Kidney capillary endothelial cell (primary cell): ENCODE measurements at places on chromosomes 13 and 19.
A peak's percentile ranks its signal among the peaks of the same experiment; 100 is the strongest.

DNA sequence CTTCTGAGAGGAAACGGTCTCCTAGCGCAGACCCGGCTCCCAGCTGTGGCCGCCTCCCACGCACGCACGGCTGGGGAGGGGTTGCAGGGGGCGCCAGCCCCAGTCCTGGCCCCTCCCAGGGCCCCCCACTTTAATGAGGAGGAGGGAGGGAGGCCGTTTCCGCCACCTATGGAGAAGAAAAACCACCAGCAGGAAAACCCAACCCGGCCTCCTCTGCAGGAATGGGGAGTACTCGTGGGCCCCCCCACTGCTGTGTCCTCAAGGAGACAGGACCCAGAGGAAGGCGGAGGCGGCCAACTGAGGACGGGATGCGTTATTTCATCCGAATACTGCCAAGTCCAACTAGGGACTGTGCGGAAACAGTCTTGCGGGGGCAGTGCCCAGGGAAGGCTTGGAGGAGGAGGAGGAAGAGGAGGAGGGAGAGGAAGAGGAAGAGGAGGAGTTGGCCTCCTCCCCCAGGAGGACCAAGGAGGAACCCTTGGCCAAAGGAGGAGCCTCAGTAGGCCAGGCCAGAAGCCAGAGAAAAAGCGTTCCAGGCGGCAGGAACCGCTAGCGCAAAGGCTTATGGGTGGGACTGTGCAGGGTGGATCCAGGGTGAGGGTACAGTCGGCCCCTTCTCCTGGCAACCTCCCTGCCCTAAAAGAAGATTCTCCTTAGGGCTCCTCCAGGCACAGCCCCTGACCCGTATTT, 3.9 kb upstream of the SSBP4 start:
- DNase-seq, result no peak

DNA sequence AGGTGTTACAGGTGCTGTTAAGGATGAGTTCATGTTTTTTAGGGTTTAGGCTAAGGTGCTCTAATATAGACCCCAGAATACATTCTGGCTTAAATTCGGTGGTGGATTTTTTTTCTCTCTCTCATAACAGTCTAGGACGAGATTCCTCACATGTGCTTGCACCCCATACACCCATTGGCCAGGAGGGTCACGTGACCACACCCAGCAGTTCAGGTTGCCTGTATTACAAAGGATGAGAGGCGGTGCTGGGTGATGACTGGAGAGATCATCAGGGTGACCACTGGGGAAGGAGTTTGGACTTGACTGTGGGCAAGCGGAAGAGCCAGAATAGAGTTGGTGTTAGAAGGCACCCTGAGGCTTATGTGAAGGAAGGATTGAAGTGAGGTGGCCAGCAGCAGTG, 27.7 kb downstream of the PPP2R1A start:
- DNase-seq, result no peak

DNA sequence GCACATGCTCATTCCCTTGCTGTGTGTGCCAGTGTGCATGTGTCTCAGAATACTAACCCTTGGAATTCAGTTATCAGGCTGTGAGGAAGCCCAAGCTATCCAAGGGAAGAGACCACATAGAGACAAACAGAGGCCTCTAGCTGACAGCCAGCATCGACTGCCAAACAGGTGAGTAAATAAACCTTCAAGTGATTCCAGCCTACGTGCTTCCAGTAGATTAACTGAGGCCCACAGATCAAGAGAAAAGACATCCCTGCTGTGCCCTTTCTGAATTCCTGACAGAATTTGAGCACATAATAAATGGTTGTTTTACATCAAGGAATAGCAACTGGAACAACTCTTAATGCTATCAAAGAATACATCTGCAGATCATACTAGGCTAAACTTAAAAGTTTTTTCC, 17.5 kb downstream of the ZC3H13 start:
- DNase-seq, result no peak

GRCh38 chr13:25727810-25728209, 324.0 kb downstream of the SHISA2 start:
- DNase-seq, result no peak

DNA sequence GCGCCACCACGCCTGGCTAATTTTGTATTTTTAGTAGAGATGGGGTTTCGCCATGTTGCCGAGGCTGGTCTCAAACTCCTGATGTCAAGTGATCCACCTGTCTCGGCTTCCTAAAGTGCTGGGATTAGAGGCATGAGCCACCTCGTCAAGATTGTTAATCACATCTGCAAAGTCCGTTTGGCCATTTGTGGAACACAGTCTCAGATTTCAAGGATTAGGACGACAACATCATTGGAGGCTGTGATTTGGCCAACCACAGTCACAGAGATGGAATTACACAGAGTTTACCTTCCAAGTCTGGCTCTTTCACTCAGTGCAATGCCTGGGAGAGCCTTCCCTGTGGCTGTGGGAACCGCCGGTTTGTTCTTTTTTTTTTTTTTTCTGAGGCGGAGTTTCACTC, 17.8 kb downstream of the SULT2B1 start:
- no peak for DNase-seq

DNA sequence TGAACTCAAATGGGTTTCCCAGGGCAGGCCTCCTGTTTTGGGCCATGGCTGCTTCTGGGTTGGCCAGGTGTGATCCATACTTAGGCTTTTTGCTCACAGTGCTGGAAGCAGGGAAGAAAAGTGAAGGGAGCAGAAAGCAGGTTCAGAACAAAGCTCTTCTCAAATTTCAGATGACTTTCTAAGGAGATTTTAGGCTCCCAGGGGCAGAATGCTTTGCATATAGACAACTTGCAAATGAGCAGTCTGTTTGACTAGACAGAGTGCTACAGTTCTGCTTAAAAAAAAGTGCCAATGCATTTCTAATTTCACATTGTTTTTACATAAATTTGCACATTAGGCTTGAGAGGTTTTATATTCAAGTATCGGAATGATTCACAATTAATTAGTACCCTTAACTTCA, 2.6 kb upstream of the SLC10A2 start:
- no peak for DNase-seq

DNA sequence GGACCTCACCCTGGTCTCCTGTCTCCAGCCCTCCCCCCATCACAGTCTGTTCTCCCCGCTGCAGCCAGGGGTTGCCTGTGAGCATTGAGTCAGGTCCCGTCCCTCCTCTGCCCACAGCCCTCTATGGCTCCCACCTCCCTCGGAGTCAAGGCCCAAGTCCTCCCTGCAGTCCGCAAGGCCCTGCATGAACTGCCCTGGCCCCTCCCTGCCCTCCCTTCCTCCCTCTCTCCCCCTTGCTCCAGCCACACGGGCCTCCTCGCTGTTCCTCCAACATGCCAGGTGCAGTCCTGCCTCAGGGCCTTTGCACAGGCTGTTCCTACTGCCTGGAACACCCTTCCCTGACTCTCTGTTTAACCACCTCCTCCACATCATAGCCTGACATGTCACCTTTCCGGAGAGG, 2.8 kb downstream of the TINCR start:
- DNase-seq, result no peak

- no peak for DNase-seq
These were observed 33.9 kb upstream of the MBNL2 start for GRCh38 chr13:97188207-97188606.

GRCh38 chr19:56942756-56943155, 102.2 kb upstream of the PEG3 start:
- no peak for DNase-seq

GRCh38 chr19:15615526-15615925, 508 bp downstream of the CYP4F8 start:
- no peak for DNase-seq

DNA sequence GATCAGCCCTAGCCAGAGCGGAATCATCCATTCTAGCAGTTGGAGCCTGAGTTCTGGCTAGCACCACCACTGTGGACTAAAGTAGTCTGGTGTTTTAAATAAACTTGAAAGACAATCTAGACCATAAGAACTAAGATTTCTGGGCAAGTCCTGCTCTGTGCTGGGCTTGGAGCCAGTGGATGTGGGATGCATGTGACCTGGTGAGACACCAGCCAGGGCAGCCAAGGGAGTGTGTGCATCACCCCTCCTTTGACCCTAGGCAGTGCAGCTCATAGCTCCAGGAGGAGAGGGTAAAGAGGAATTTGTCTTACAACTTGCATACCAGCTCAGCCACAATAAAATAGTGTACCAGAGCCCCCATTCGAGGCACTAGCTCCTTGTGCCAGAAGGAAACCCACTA, 21.0 kb downstream of the ITGBL1 start:
- no peak for DNase-seq

- DNase-seq, result no peak
These were observed 3.8 kb downstream of the CDX2 start for GRCh38 chr13:27965343-27965739.

GRCh38 chr13:85286081-85286480, 513.1 kb downstream of the SLITRK6 start:
- no peak for DNase-seq

GRCh38 chr13:38167164-38167822, 182.4 kb upstream of the UFM1 start:
- no peak for DNase-seq

- DNase-seq, result no peak
These were observed 1381.9 kb downstream of the EFNB2 start for GRCh38 chr13:105153611-105154010.

- no peak for DNase-seq
These were observed 1589.9 kb downstream of the SLITRK1 start for GRCh38 chr13:82292334-82292733.

- no peak for DNase-seq
These were observed 1.8 kb upstream of the KLK14 start for GRCh38 chr19:51084505-51084904.

- DNase-seq, result no peak
These were observed 29.4 kb downstream of the NLRP2 start for GRCh38 chr19:54995561-54995960.

GRCh38 chr13:72296246-72296645, 429.2 kb upstream of the DACH1 start:
- DNase-seq, result no peak

DNA sequence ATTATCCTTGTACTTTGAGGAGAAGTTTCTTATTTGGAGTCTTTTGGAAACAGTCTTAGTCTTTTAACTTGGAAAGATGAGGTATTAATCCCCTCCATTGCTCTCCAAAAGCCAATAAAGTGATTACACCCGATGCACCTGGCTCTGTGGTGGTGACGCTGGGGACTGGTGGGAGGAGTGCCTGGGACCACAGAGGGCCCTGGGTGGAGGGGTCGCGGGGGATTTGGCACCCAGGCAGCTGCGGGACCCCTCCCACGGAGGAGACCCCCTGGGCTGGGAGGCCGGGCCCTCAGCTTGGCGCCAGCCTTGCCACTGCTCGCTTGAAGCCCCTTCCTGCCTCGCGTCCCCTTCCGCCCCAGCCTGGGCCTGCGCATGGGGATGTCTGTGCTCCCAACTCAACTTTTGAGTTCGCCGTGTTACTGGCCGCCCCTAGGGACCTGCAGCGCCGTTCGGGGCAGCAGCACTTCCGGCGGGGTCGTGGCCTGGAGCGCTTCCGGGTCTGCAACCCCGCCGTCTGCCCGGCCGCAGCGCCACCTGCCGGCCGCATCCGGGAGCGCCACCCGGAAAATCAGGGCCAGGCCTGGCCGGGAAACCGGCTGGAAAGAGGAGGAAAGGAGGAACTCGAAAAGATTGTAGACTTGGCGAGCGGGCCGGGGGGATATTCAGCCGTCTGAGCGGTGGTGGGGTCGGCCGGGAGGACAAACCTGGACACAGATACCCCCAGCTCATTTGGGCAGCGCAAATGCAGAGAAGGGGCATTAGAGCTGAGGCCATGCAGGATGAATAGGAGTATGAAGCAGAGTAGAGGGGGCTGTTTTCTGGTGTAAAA, 8.4 kb downstream of the PEAK3 start:
- DNase-seq, result peak; percentile 79

- no peak for DNase-seq
These were observed 110.5 kb downstream of the FRY start for GRCh38 chr13:32142115-32142514.

GRCh38 chr13:105634059-105634458, 901.4 kb downstream of the EFNB2 start:
- no peak for DNase-seq

- DNase-seq, result no peak
These were observed 71.7 kb downstream of the SIAH3 start for GRCh38 chr13:45779901-45780300.

GRCh38 chr19:17078920-17079709, 3.5 kb downstream of the MYO9B start:
- no peak for DNase-seq

GRCh38 chr19:48950159-48950558, 4.5 kb upstream of the BAX start:
- DNase-seq, result peak; percentile 96

DNA sequence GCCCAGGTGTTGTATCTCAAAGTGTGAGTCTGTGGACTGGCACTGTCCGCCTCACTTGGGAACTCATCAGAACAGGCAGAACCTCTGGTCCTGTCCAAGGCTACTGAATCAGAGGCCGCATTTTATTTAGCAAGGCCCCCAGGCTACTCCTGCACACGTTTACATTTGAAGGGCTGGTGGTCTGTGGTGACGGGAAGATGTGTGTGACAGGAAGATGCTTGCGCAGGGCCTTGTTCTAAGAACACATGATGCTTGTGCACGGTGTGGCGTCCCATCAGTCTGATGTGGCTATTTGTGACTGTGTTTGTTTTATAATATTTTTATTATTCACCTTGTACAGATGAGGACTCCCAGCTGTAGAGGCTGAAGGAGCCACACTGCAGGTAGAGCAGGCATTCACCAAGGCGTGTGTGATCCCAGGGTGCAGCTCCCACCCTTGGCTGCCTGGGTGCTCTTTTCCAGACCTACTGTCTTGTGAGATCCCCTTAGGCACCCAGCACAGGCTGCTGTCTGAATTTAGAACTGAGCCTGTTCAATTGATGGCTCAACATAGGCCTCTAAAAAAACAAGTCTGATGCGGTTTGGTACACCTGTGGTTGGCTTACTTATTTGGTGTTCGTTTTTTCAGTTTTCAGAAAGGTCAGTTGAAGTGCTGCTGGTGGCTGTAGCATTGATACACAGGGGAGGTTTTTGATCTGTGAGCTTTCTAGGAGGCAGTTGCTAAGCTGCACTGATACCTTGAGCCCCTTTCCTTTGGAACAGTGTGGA, 3.1 kb downstream of the SLC25A15 start:
- DNase-seq, result no peak

- no peak for DNase-seq
These were observed 8.2 kb downstream of the NFIC start for GRCh38 chr19:3374369-3375112.

DNA sequence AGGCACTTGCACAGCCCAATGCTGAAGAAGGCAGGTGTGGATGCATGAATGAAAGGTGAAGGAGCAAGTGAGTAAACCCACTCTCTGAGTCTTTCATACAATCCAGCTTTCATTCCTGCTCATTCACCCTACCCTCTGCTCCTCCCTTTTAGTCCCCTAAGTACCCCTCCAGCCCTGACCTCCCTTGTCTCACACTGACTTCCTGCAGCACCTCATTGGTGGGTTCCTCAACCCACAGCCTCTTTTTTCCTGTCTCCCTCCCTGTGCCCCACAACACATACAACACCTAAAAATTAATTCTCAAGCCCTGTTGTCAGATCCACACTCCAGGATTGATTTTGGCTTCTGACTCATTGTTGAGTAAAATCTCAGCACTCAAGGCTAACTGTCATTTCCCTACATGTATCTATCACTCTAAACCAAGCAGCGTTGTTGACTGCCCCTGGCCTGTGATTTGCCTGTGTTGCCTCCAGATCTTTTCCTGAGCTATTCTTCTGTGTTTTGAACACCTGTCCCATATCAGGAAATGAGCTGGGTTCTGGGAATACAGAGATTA, 177.3 kb upstream of the SERP2 start:
- DNase-seq, result no peak

GRCh38 chr13:80012251-80012650, 328.7 kb downstream of the SPRY2 start:
- no peak for DNase-seq

GRCh38 chr19:28468701-28469459, 744.1 kb downstream of the UQCRFS1 start:
- DNase-seq, result peak; percentile 22

- no peak for DNase-seq
These were observed 14.7 kb upstream of the LENG8 start for GRCh38 chr19:54434112-54434872.

- DNase-seq, result no peak
These were observed 7.5 kb downstream of the PLA2G4C start for GRCh38 chr19:48102870-48103751.
